ENCODE measurements at places on chromosomes 3 and 15.

GRCh38 chr3:72230774-72231379 lies 445.9 kb upstream of the PROK2 start:
- no peak for DNase-seq

- DNase-seq, result no peak
Measured at GRCh38 chr3:4392992-4393391, 74.1 kb downstream of the SUMF1 start.

DNA sequence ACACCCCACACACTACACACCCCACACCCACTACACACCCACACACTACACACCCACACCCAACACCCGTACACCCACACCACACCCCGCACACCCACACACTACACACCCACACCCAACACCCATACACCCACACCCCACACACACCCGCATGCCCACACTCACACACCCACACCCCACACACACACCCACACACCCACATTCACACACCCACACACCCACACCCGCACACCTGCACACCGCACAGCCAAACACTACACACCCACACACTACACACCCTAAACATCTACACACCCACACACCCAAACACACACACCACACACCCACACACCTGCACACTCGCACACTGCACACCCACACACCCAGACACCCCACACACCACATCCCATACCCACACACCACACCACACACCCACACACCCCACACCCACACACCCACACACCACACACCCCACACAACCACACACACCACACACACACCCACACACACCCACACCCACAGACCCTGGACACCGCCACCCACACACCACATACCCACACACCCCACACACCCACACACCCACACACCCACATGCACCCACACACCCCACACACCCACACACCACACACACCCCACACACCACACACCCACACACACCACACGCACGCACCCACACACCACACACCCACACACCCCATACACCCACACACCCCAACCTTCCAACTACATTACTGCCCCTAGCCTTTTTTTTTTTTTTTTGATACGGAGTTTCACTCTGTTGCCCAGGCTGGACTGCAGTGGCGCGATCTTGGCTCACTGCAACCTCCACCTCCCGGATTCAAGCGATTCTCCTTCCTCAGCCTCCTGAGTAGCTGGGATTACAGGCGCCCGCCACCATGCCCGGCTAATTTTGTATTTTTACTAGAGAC lies 16.9 kb downstream of the CEP19 start:
- DNase-seq, result peak; percentile 75

- no peak for DNase-seq
Measured at GRCh38 chr15:91790836-91791235, 62.7 kb upstream of the SLCO3A1 start.

DNA sequence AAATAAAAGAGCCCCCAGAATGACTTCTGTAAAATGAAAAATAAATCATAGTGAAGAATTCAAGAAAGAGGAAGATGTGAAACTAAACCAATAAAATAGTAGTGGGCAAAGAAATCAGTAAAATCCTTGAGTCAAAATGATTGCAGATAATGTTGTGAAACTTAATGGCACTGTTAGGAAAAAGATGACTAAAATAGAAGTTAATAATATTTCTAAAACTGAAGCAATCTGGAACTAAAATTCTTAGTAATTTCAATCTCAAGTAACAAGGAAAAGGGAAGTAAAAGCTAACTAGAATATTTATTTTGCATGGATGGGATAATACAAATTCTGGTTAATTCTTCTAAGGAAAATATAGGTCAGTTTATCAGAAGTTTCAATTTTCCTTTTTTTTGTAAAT lies 84.6 kb downstream of the TMCO5A start:
- DNase-seq, result no peak

DNA sequence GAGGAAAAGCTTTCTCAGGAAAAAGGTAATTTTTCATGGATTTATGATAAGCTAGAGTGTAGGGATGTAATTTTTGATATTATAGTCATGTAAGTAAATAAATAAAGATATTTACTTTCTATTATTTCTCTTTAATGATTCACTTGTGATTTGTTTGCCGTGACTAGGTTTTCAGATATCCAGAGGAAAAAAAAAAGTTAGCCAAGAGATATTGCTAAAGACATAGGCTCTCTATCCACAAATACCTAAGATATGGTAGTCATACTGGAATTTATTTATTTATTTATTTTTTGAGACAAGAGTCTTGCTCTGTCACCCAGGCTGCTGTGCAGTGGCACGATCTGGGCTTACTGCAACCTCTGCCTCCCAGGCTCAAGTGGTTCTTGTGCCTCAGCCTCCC lies 59.9 kb downstream of the AP4E1 start:
- no peak for DNase-seq

DNA sequence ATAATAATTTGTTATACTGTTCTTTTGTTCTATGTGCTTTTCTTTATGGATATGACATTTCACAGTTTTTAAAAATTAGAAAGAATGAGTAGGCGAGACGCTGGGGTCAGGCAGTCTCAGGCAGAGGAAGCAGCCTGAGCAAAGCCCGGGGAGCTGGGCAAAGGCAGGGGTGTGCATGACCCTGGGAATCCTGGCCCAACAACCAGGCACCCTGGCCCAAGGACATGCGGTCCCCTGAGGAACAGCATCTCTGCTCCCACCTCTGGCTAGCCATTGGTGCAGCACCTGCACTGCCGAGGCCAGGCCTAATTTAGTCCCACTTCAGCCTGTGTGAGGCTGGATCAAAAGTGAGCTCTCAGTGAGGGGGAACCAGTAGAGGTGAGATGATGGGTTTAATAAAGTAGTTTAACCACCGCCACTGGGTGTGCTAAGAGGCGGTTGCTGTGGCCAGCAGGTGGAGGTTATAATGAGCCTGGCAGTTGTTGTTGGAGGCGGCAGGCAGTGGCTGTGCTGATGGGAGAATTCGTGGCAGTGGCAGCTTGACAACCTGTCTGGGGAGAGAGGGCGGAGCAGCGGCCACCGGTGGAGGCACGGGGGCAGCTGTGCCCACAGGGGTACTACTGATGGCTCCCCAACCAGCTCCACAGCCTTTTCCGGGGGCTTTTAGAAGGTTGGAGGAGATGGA lies 41.5 kb downstream of the PRKCD start:
- DNase-seq, result no peak

- DNase-seq, result peak; percentile 2
Measured at GRCh38 chr3:7518026-7518425, 657.1 kb downstream of the GRM7 start.

- DNase-seq, result no peak
Measured at GRCh38 chr15:58588096-58588495, 156.3 kb downstream of the LIPC start.

DNA sequence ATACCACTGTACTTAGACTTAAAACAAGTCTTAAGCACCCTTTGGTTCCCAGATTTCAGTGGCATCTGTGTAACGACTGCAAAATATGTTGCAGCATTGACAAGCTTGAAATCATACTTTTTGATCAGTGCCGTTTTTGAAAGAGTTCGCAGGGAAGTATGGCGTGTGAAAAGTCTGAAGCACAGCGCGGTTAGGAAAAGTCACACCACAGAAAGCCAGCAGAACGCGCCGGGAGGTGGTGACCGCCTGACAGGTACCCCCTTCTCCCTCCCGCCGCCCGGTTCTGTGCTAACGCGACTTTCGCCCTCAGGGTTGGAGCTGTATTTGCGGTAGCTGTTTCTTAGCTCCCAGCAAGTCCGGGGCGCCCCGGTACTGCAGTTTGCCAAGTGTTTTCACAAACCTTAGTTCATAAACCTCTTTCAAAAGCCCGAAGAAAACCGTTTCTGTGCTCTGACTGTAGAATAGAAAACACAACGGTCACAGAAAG lies 481 bp upstream of the CRYBG3 start:
- DNase-seq, result peak; percentile 47

GRCh38 chr3:171833789-171834460 lies 9.2 kb upstream of the TMEM212 start:
- no peak for DNase-seq

DNA sequence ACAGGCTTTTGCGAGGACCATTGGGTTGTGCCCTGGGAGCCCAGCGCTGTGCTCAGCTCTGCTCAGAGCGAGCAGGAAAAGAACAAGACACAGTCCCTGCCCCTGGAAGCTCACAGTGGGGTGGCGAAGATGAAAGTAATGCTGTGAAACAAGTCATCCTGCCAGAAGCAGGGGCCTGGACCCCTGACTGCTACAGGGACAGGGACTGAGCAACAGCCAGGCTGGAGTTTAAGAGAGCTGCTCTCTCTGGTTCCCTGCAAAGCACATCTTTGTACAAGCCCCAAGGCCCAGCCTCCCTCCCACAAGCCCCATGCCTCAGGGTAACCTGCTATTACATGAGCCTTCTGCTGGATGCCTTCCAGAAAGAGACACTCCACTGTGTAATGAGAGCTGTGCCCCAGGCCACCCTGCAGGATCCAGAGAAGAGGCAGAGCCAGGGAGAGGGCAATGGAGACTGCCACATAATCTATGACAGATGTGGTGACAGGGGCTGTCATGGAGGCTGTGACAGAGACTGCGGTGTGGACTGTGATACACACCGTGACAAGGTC lies 7.1 kb upstream of the HCN4 start:
- DNase-seq, result no peak

GRCh38 chr3:183307749-183308148 lies 54.7 kb downstream of the B3GNT5 start:
- DNase-seq, result no peak

DNA sequence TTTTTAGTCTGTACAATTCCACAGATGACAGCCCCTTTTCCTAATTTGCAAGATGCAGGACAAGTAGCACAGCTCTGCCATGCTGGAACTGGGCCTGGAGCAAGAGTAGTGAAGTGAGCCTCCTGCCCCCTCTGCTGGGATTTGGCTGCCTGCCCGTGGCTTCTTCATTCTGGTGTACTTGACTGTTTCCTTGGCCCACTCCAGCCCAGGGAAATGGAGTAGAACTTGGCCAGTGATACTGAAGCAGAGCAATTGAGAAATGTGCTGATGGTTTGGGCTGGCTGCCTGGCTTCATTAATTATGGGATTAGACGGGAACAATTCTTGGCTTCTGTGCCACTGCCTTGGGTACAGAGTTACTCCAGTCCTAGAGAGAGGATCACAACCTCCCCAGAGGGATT lies 2.8 kb downstream of the GPD1L start:
- DNase-seq, result peak; percentile 68

GRCh38 chr3:150472421-150472820 lies 64.3 kb downstream of the TSC22D2 start:
- no peak for DNase-seq

GRCh38 chr15:63605816-63606215 lies 8.6 kb downstream of the FBXL22 start:
- DNase-seq, result no peak

- no peak for DNase-seq
Measured at GRCh38 chr3:5136919-5137429, 14.9 kb downstream of the ARL8B start.

- no peak for DNase-seq
Measured at GRCh38 chr3:24454856-24455255, 39.8 kb downstream of the THRB start.

DNA sequence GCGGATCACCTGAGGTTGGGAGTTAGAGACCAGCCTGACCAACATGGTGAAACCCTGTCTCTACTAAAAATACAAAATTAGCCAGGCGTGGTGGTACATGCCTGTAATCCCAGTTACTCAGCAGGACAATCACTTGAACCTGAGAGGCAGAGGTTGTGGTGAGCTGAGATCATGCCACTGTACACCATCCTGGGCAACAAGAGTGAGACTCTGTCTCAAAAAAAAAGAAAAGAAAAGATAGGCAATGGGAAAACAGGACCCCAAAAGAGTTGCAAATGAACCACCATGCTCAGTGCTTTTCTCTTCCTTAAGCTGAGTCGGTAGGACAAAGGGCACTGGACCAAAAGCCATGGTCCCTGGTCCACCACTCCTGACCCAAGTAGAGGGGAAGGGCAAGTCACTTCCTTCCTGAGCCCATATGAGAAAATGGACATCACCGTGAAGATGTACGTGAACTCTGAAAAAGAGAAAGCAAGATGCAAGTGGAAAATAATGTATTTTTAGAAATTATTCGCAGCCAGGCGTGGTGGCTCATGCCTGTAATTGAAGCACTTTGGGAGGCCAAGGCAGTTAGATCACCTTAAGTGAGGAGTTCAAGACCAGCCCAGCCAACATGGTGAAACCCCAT lies 2.6 kb downstream of the ITGB5 start:
- no peak for DNase-seq

GRCh38 chr3:49772703-49773102 lies 13.6 kb downstream of the IP6K1 start:
- DNase-seq, result no peak

DNA sequence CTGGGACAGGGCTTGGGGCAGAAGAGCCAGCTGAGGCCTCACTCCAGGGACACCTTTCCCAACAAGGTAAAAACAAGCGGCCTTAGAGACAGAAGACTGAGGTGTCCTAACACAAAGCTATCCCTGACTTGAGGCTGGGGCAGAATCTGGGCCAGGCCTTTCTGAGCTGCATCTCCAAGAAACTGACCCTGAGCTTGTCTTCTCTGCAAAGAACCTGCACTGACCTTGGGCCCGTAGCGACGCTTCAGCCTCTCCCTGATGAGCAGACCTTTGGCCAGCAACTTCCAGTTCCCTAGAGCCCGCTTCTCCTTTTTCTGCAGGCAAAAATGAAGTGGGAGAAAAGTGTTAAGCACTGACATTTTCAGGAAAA lies 22.2 kb downstream of the TMEM43 start:
- no peak for DNase-seq

DNA sequence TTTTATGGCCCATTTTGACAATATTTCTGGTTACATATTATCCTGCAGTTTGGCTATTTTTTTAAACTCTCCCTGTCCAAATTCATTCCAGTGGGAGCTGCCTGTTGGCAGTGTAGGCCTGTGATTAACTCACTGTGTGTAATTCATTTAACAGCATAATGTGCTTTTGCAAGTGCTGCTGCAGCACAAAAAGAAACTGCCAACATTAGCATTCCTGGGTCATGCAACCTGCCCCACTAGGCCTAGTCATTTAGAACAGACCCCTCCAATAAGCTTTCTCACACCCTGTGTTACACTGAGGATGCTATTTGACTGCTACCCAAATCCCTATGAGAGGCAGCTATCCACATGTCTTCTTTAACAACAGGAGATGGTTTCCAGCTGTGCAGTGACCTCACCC lies 251.2 kb upstream of the UBE2E2 start:
- DNase-seq, result no peak

- DNase-seq, result no peak
Measured at GRCh38 chr3:106059953-106060517, 191.2 kb upstream of the CBLB start.

- DNase-seq, result no peak
Measured at GRCh38 chr3:487614-488013, 291.1 kb downstream of the CHL1 start.

- no peak for DNase-seq
Measured at GRCh38 chr3:139020868-139021234, at the start of gene PRR23B. PRR23B (minus strand) TSS chr3:139020926; CDS start chr3:139020661, 265 bp downstream.

- no peak for DNase-seq
Measured at GRCh38 chr15:32747921-32748342, 30.1 kb downstream of the GREM1 start.

- DNase-seq, result no peak
Measured at GRCh38 chr15:71392861-71393283, 277.6 kb downstream of the THSD4 start.

Measured in anterior cingulate cortex (tissue), 58 donors.